ENCODE measurements at places on chromosomes 12 and 14.

- DNase-seq: no peak
Measured at GRCh38 chr12:110739894-110740293, 2.8 kb downstream of the PPP1CC start.

GRCh38 chr14:30223385-30223785 lies 295.7 kb upstream of the PRKD1 start:
- no peak for DNase-seq

GRCh38 chr12:13744561-13744960 lies 236.8 kb downstream of the GRIN2B start:
- no peak for DNase-seq

DNA sequence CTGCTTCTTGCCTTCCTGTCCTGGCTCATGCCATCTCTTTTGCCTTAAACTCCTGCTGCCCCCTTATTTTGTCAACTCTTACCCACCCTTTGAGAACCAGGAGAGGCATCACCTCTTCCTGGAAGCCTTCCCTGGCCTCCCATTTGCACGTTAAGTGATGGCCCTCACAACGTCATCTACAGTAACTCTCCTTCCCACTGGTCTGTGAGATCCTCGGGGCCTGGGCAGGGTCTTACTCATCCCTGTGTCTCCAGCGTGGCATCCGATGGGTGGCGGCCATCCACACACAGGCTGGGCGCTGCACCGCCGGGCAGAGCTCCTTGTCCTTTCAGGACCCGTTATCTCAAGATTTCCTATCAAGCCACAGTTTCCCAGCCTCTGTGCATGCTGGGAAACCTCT lies 16.8 kb upstream of the CACNA2D4 start:
- DNase-seq: no peak

- DNase-seq: no peak
Measured at GRCh38 chr14:30869551-30870155, 4.7 kb upstream of the COCH start.

- no peak for DNase-seq
Measured at GRCh38 chr12:120093592-120094355, 22.8 kb downstream of the RAB35 start.

DNA sequence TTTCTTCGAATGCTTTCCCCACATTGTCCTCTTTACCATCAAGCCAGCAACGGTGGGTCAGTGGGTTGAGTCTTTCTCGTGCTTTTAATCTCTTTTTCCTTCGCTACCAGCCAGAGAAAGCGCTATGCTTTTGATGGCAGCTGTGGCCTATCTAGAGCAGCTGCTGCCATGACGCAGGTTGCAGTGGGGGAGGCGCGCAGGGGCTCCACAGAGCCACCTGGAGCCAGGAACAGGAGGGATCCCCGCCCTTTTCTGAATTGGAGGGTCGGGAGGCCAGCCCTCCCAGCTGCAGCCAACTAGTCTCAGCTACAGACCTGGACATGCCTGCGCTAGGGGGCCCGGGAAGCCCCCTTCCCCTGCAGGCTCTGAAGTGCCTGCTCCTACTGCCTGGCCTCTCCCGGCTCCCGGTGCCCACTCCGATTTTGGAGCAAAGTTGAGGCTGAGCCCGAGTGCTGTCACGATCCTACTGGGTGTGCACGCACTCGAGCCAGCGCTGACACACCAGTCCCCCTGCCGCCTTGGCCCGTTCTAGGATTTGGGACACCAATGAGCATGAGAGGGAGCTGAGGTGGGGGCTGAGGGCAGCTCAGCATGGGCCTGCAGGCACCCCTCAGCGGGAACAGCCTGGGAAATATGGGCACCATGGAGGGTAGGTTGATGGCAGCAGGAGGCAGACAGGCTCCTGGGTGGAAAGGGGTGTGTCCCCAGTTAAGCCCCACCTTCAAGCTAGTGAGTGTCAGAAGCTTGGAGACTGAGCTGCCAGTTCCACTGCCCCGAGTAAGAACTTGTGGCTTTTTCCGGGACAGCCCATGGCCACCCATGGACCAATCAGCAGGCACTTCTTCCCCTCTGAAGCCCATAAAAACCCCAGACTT lies 784.2 kb downstream of the SLC6A15 start:
- DNase-seq: no peak

DNA sequence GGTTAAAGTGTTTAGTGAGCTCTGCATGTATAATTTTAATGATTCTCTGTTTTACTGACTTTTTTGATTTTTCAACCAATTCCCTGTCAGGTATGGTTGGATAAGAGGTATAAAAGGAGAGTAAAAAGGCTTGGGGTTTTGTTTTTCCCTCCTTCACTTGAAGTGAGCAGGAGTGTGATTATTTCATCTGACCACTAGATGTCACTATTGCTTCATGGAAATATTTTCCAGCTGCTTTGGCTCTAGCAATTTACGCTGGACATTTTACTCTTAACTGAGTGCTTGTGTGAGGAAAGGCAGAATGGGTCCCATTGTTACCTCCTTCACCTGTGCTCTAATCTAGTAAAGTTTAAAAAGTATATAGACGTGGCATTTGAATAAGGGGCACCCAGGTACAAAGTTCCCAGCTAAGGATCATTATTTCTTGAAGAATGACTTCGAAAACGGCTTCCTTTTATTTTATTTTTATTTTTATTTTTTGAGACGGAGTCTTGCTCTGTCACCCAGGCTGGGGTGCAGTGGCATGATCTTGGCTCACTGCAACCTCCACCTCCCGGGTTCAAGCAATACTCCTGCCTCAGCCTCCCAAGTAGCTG lies 66.5 kb downstream of the TBC1D30 start:
- no peak for DNase-seq

- DNase-seq: no peak
Measured at GRCh38 chr12:110223777-110224378, 57.2 kb upstream of the ATP2A2 start.

DNA sequence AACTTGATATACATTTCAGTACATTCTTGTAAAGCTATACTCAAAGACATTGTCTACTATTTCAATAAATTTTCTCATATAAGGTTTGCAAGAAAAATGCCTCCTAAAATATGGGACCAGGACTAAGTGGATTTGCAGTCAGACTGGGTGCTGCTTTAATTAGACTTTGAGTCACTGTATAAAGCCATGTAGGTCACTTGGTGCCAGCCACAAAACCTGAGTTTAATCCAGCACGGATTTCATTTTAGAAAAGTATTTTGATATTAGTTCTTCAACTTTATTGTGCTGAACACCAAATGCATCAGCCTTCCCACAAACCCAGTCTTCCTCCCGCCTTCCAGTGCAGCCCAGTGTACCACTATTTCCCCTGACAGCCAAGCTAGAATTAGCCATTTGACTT lies 9.9 kb upstream of the NID2 start:
- no peak for DNase-seq

- DNase-seq: no peak
Measured at GRCh38 chr14:104392396-104393198, 187.0 kb upstream of the C14orf180 start.

DNA sequence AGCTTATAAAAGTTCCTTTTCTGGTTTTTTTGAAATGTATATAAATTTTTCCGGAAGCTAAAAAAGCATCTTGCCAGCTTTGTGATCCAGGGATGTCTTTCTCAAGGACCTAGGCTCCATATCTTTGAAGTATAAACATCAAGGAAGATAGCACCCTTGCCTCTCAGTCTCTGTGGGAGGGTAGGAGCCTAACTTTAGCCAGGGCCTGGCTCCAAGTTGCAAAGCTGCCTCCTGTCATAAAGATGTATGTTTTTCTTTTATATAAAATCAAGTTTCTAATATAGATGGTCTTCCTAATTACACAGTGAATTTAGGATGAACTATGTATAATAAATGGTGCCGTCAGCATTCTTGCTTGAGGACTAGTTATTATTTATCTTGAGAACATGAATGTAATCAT lies 612.6 kb upstream of the USP15 start:
- DNase-seq: no peak

DNA sequence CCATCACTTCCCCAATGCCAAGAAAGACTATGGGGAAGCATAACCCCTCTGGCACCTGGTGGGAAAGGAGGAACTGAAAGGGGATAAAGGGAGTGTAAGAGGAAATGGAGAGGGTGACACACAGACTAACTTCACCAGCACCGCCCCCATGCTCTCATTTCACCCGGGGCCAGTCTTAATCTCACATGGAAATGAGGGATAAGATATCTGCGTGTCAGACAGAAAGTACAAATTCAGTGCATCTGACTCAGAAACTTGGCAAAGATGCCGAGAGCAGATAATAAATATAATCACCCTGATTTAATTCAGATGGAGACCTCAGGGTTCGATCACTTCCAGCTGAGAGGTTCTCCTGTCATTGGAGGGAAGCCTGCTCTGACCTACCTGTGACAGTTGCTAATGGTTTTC lies 191.6 kb downstream of the DUSP6 start:
- DNase-seq: peak; percentile 42

DNA sequence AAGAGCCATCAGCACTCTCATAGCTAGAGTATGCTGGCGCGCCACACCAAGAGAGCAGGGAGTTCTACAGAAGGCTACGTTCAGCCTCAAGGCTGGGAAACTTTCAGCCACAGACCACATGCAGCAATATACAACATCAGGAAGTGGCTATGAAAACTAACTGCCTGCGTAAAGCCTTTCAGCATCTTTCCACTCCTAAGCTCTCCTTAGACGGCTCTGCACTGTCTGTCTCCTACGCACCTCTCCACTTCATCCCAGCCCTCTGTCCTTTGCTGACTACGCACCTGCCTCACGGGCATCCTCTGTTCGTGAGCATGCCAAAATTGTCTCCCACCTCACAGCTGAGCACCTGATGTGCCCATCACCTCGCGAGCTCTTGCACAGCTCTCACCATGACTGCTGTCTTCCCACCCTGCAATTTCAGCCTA lies 9.7 kb downstream of the MPHOSPH9 start:
- DNase-seq: peak; percentile 59

GRCh38 chr12:55724940-55725309 lies 3.9 kb downstream of the CD63 start:
- DNase-seq: no peak

DNA sequence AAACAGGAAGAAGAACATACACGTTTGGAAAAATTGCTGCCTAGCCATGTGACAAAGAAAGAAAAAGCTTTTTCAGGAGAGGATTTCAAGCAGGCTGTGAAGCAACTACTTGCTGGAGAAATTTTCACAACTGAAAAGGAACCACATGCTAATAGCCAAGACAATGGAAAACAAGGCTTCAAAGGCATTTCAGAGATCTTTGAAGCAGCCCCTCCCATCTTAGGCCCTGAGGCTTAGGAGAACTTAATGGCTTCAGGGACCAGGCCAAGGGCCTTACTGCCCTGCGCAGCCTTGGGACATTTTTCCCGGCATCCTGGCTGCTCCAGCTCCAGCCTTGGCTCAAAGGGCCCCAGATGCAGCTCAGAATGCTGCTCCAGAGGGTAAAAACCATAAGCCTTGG lies 255.9 kb upstream of the ARID2 start:
- no peak for DNase-seq

GRCh38 chr12:69368171-69368570 lies 8.6 kb downstream of the YEATS4 start:
- no peak for DNase-seq

DNA sequence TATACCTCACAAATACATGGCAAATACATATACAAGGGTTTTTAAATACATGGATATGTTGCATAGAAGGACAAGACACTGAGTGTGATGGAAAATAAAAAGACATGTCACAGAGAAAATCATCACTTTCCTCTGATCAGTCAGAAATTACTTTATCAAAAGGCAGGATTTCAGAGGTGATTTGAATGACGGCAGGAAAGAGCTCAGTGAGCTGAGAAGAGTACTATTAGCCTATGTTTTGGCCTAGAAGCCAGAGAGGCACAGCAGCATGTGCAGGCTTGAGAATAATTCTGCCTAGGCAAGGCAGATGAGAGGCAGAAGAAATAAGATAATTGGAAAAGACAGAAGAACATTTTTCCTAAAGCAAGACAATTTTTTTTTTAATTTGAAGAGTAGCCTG lies 94.9 kb downstream of the BCAT1 start:
- DNase-seq: no peak

DNA sequence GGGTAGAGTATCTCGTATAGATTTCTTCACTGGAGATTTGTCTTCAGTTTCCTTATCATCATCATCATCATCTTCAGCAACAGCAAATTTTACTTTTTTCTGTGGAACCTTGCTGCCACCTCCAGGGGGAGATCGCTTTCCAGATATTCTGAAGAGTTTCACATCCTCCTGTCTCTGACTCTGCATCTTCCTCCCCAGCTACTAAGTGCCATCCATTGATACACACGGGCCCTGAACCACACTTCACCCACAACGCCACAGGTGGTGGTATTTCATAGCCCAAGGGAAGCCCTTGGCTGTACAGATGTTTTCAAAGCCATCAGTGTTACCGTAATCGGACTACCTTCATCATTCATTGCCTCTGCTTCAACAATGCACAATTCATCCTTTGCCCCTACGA lies 82.2 kb downstream of the PPP2R5C start:
- DNase-seq: no peak

DNA sequence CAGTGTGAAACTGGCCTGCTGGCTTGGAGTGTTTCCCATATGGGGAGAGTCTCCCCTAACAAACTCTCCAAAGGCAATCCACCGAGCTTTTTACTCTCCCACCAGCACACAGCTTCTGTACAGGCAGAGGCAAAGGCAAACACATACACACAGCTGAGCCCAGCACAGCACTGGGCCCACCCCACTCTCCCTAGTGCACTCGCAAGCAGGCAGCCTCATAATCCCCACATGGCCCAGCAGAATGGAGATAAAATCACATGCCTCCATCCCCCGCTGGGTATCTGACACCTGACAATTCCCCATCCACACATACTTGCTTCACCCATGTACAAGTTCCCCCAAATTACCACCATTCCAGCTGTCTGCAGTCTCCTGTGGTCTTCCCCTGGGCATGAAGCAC lies 3.4 kb downstream of the HOXC12 start:
- no peak for DNase-seq

DNA sequence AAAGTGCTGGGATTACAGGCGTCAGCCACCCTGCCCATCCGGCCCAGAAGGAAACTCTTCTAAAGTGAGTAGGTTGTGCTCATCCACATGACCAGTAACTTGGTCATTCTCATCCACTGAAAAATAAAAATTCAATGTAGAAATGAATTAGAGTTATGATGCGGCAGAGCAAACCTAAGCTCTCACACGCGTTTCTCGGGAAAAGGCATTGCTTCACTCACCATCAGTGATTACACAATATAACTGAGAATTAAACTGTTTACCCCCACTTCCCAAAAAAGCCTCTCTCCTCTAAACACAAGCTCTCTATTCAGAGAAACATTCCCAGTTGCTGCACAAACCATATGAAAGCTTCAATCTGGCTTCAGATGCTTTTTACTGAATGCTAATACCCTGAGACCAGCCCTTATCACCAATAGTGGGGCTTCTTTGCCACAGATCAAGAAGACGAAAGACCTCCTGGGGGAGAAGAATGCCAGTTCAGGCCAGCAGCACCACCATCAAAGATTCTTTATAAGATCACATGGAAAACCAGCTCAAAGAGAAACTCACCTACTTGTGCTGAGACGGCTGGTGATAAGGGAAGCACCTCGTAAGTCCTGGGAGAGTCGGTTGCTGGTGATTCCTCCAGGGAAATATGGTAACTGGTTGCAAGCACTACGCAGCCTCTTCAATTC lies 121.5 kb upstream of the SFSWAP start:
- no peak for DNase-seq

Measured in stimulated activated CD8-positive, alpha-beta memory T cell treated with anti-CD3 and anti-CD28 coated beads, Interleukin-15, amount 100 ng/mL, for 48 hours (primary cell).